ENCODE measurements at places on chromosomes 16 and 17.

- DNase-seq: no peak
Observed at GRCh38 chr17:17067257-17067656, 25.0 kb downstream of the MPRIP start.

DNA sequence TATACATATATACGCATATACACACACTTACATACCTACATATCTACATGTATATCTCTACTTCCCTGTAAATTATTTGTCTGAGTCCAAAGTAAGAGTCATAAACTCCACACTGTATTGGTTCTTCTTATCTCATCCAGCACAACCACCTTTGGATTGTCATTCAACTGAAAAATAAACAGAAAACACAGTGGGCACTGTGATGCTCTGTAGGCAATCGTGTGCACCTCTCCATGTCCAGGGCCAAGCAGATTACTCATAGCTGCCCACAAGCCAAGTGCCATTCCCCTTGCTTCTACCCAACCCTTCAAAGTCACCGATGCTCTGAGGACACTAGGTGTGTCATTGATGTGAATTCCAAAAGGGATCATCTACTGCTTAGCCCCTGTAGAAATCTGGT is 12.9 kb upstream of the TEKT3 start:
- no peak for DNase-seq

GRCh38 chr17:6187836-6188235 is 117.7 kb downstream of the WSCD1 start:
- DNase-seq: no peak

DNA sequence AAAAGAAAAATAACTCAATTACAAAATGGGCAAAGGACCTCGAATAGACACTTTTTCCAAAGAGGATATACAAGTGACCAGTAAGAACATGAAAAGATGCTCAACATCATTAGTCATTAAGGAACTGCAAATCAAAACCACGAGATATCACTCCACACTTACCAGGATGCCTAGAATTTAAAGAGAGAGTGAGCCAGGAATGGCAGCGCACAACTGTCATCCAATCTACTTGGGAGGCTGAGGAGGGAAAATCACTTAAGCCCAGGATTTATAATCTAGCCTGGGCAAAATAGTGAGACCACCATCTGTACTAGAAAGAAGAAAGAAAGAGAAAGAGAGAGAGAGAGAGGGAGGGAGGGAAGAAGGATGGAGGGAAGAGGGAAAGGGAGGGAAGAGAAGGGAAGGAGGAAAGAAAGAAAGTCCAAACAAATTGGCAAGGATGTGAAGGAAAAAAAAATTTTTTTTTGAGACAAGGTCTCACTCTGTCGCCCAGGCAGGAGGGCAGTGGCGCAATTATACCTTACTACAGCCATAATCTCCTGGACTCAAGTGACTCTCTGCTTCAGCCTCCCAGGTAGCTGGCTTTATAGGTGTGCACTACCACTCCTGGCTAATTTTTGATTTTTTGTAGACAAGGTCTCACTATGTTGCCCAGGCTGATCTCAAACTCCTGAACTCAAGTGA is 22.6 kb downstream of the TBX2 start:
- no peak for DNase-seq

DNA sequence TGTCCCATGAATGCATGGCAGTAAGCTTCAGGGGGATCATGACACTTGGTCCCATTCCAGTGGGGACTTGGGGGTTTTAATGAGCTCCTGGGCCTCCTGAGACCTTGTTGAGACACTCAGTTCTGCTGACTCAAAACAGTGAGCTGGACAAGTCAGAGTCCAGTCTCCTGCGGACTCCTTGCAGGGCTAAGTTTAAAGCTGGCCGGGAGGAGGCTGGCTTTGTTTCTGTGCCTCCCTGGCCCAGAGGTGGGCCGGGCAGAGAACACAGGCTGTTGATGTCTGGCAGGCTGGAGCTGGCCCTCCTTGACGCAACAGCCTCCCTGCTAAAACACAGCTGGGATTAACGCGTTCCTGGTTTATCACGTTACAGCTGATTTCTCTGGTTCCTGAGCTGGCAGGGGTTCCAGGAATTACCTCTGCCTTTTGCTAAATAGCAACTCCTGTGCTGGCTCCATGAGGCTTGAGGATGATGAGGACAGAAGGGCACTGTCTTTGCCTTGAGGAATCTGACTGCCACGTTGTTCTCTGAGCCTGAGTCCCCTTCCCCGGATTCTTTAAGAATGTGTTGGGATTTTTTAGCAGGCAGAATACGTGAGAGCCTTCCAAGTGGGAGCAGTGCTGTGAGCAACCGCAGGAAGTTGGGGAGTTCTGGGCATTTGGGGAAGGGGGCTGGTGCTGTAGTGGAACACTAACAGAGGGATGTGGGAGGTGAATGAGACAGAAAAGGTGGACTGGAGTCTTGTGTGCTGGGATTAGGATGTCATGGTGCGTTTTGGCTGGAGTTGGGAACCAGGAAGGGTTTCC is 2.0 kb downstream of the GPT2 start:
- no peak for DNase-seq

DNA sequence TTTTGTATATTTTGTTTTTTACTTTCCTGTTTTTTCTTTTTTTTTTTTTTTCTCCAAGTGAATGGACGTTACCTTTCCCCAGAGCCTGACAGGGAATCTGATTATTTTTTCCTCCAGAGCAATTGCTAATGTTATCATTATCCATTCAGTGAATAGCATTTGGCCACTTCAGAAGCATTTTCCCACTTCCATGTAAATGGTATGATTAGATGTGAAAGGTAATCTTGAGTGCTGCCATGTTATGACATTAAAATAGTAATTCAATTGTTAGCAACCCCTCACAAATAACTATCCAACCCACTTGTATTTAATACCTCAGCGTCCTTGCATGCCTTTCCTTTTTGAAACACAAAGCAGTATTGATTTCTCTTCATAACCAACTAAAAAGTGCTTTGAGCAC is 1243.8 kb downstream of the CDH8 start:
- DNase-seq: no peak

- no peak for DNase-seq
Observed at GRCh38 chr17:43803758-43804157, 23.5 kb downstream of the CFAP97D1 start.

GRCh38 chr16:67019171-67019570 is 9.8 kb upstream of the CBFB start:
- DNase-seq: no peak
